Activated CD8-positive, alpha-beta T cell treated with anti-CD3 and anti-CD28 coated beads, Interleukin-2, amount 10 ng/mL, durations not matched to agents 7 days and 5 days (primary cell): ENCODE measurements at places on chromosomes 5 and 9.

GRCh38 chr5:133687212-133688061 is 75.1 kb upstream of the FSTL4 start:
- H3K27me3 ChIP-seq = peaks cover 23% of the 10 kb centered on the region
- no peaks in the 10 kb centered on the region for H3K4me1 ChIP-seq
- DNase-seq = no peak
- H3K4me3 ChIP-seq = no peak overlapping the region

- H3K4me1 ChIP-seq = no peaks in the 10 kb centered on the region
- H3K4me3 ChIP-seq = no peak overlapping the region
- DNase-seq = no peak
- no peaks in the 10 kb centered on the region for H3K27me3 ChIP-seq
Measured at GRCh38 chr5:15585841-15586591, 86.0 kb downstream of the FBXL7 start.

DNA sequence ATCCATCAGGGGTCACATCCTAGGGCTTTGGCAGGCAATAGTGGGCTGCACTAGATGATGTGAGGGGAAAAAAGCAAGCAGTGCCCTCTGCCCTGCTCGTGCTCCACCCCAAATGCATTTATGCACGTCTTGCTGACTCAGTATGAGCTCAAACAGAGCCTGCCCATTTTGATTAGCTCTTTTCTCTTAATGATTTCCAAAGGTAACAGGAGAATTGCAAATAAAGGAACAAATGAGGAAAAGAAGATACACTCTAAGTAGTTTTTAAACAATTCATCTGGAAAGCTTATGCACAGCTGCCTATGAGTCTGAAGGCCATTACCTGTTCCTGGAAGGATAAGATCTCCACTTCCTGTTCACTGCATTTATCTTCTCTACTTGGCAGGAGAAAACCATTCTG is 364.2 kb downstream of the TMEM232 start:
- no peak overlapping the region for H3K27ac ChIP-seq
- DNase-seq = no peak
- H3K4me1 ChIP-seq = no peaks in the 10 kb centered on the region
- no peaks in the 10 kb centered on the region for H3K27me3 ChIP-seq
- no peaks in the 10 kb centered on the region for H3K36me3 ChIP-seq

DNA sequence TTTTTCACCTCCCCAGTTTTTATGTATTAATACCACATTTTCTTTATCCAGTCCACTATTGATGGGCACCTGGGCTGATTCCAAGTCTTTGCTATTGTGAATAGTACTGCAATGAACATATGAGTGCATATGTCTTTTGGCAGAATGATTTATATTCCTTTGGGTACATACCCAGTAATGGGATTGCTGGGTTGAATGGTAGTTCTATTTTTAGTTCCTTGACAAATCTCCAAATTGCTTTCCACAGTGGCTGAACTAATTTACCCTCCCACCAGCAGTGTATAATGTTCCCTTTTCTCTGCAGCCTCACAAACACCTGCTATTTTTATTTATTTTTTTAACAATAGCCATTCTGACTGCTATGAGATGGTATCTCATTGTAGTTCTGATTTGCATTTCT is 340.2 kb downstream of the ADAMTS6 start:
- no peaks in the 10 kb centered on the region for H3K27me3 ChIP-seq
- DNase-seq = no peak
- H3K4me1 ChIP-seq = no peaks in the 10 kb centered on the region
- H3K4me3 ChIP-seq = no peak overlapping the region
- H3K36me3 ChIP-seq = no peaks in the 10 kb centered on the region

- H3K4me1 ChIP-seq = no peaks in the 10 kb centered on the region
- H3K4me3 ChIP-seq = no peak overlapping the region
- no peak overlapping the region for H3K27ac ChIP-seq
- H3K27me3 ChIP-seq = no peaks in the 10 kb centered on the region
Measured at GRCh38 chr5:57976506-57976905, 483.4 kb downstream of the PLK2 start.

- peaks cover 42% of the 10 kb centered on the region for H3K27me3 ChIP-seq
- no peaks in the 10 kb centered on the region for H3K36me3 ChIP-seq
- H3K4me1 ChIP-seq = no peaks in the 10 kb centered on the region
- H3K27ac ChIP-seq = no peak overlapping the region
- DNase-seq = no peak
Measured at GRCh38 chr9:95741631-95742030, 133.9 kb upstream of the ERCC6L2 start.

GRCh38 chr5:81884871-81885270 is 87.0 kb upstream of the ATG10 start:
- H3K4me3 ChIP-seq = no peak overlapping the region
- H3K36me3 ChIP-seq = no peaks in the 10 kb centered on the region
- H3K27me3 ChIP-seq = peaks cover 10% of the 10 kb centered on the region
- DNase-seq = no peak

DNA sequence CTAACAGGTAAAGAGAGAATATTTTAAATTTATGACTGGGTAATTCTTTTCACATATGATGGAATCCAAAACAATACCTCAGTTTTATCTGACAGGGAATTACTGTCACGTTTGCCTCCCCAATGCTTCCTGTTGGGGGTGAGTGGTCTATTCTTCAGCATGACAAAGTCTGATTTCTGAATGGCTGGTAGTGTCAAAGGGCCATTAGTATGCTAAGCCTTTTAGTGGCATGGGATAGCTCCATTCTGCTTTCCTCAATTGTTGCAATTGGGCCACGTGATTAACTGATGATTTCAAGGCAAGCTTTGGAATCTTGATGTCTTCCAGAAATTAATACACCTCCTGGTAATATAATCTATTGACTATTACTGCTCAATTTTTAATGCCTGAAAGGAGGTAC is 14.7 kb upstream of the NDUFS4 start:
- H3K36me3 ChIP-seq = no peaks in the 10 kb centered on the region
- no peak for DNase-seq
- H3K27ac ChIP-seq = no peak overlapping the region
- no peaks in the 10 kb centered on the region for H3K4me1 ChIP-seq
- no peak overlapping the region for H3K4me3 ChIP-seq

GRCh38 chr9:80156756-80157472 is 585.1 kb downstream of the TLE4 start:
- no peak for DNase-seq
- H3K27me3 ChIP-seq = no peaks in the 10 kb centered on the region
- no peak overlapping the region for H3K27ac ChIP-seq
- no peaks in the 10 kb centered on the region for H3K36me3 ChIP-seq
